Germinal center (tissue), 1 donor: ENCODE measurements at places on chromosomes 6 and 20.

DNA sequence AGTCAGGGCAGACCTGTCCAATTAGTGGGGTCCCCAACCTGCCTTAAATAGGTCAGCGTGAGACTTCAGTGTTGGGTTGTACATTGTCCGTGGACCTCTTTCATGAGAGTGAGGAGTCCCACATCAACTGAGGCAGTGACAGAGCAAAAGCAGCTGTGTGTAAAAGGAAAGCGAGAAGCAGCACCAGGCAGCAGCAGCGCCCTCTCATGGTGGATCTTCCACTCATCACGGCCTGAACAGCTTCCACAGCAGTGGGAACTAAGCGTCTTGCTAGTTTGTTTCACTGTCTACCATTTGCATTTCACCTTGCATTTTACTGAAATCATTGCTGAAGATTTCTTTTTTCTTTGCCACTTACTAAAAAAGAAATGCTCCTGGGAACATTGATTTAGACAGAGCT, 333.8 kb downstream of the PKHD1 start:
- DNase-seq = no peak

- peak; percentile 22 for DNase-seq
Observed at GRCh38 chr20:47764154-47764733, 21.0 kb downstream of the SULF2 start.

GRCh38 chr6:112155886-112156285, 68.5 kb downstream of the FAM229B start:
- DNase-seq = no peak

DNA sequence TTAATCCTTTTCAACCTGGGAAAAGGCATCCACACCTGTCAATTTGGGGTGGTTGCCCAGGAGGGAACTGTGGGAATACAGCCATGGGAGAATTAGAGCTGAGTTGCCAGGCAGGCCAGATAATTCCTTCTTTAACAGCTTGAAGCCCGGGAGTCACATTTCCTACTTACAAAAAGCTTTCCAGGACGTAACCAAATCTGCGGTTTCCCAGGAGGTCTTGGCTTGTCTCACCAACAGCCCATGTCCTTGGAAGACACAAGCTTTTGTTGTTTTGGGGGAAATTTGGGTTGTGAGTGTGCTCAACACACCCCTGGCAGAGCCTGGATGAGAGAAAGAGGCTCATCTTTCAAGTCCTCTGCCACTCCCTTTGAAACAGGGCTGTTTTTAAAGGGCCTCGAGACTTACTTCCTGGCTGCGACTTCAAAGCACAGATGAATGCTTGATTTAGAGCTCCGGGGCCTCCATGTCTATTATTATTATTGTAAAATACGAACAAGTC, 465.9 kb upstream of the BTBD3 start:
- no peak for DNase-seq

DNA sequence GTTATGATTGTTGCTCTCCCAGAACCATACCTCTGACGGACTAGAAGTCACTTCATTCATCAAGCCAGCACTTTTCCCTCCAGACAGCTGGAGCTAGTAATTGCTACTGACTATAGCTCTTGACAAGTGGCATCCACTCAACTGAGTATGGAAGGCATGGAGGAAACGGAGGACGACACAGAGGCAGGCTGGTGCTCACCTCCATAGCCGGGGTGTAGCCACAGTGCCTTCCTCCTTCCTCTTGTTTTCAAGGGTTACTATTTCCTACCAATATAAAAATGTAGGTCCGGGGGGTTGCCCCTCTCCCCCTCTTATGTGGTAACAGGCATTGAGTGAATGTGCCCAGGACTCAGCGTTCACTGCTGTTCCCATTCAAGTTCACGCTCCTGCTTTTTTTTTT, 23.5 kb upstream of the FOXC1 start:
- no peak for DNase-seq

GRCh38 chr6:108302386-108302785, 7.5 kb downstream of the AFG1L start:
- no peak for DNase-seq

- no peak for DNase-seq
Observed at GRCh38 chr6:118165500-118165899, 258.4 kb downstream of the SLC35F1 start.

GRCh38 chr6:158781692-158782373, 37.3 kb downstream of the EZR start:
- DNase-seq = no peak

GRCh38 chr6:90136837-90137568, 159.6 kb downstream of the BACH2 start:
- DNase-seq = no peak

DNA sequence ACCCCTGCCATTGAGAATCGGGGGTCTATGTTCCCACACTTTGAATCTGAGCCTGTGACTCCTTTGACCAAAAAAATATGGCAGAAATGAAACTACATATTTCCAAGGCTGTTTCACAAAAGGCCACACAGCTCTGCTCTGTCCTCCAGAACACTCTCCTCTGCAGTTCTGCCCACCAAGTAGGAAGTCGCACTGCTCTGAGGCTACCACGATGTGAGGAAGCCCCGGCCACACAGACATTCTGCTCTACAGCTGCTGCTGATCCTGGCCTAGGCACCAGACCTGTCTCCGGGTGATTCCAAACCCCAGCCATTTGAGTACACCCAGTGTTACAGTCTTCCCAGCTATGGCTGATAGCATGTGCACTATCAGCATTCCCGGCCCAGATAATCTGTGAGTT, 85.1 kb downstream of the LYRM4 start:
- DNase-seq = no peak

DNA sequence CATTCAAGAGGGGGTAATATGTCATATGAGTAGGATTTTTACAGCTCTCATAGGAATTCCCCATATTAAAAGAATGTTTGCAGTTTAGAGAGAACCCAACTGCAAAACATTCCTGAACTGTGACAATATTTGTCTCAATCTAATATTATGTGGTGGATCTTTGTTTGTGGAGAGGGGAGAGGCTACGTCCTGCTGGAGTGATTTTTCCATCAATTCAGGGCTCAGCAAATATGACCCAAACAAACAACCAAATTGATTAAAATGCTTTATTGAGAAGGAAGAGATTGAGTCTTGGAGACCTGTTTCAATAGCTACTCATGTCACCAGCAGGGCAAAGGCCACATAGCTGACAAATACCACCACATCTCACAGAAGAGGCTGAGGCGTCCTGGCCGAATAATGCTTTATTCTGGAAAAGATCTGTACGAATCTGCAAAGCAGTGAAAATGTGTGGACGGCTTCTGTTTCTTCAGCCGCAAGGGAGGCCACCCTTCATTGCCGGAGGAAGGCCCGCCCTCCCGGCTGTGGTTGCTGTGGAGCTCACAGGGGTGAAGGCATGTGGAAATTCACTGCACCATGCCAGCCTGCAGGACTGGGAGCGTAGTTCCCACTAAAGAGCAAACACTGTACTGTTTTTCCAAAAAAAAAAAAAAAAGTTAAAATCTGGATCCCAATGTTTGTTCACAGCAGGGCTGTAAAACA, 89.7 kb upstream of the QKI start:
- no peak for DNase-seq

DNA sequence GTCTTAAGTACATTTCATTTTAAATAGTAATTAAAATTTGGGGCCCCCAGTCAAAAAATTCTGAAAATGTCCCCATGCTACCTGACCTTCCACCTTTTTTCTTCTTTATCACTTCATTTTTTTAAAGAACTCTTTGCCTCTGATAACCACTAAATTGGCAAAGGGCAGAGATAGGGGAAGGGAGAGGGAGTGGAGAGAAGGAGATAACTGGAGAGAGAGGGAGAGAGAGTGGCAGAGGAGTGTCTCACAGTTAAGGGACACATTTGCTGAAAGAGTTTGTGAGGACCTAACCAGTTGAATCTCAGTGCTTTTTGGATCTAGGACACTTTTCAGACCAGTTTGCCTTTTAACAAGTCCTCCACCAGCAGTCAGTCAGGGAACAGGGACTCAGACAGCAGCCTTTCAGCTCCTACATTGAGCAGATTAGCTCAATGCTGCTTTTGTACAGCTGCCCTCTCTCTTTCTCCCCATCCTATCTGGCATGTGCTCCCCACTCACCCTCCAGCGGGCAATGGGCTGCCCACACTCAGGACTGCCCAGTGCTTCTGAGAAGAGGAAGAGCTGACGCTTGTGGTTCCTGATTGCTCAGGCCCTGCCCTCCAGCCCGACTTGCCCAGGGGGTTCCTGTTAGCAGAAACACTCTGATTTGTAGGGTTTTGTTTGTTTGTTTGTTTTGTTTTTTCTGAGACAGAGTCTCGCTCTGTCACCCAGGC, 14.4 kb downstream of the ARMC2 start:
- no peak for DNase-seq

GRCh38 chr6:114389111-114389510, 46.3 kb upstream of the HS3ST5 start:
- no peak for DNase-seq

DNA sequence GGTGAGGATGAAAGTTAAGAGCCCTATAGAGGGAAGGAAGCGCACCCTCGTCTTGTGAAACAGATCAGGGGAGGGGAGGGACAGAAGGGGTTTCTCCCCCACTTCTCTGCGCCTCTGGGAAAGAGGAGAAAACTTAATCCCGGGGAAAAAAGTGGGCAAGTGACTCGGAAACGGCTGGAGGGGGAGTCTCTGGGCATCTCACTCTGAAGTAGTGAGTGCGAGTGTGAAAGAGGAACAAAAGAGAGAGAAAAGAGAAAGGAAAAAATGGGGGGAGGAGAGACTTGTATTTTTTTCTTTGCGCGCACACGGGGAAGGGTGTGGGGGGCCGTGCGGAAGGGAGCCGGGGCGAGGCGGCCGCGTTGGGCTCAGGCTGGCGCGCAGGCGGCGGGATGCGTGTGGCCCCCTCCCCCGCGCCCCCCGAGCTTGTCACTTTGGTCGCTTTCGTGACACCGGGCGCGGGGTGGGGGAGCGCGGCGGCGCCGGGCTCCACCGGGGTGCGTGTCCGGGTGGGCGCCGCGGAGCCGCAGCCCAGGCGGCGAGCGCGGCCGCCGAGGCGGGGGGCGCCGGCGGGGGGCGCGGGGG, 454 bp downstream of the L3MBTL3 start:
- peak; percentile 55 for DNase-seq

DNA sequence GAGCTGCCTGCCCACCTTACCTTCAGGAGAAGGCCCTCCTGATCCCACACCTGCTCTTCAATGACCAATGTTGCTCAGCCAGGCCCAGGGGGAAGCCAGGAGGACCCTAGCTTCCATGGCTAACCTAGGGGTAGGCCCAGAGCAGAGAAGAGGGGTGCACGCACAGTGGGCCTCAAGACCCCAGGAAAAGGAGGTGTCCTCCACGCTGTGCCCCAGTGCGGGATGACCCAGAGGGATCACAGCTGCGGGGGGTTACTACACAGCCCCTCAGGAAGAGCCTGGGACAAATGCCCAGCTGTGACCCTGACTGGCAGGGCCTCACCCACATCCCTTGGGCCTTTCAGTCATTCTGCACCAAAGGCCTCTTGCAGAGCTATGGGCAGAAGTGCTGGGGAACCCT, 31.6 kb upstream of the APMAP start:
- no peak for DNase-seq

DNA sequence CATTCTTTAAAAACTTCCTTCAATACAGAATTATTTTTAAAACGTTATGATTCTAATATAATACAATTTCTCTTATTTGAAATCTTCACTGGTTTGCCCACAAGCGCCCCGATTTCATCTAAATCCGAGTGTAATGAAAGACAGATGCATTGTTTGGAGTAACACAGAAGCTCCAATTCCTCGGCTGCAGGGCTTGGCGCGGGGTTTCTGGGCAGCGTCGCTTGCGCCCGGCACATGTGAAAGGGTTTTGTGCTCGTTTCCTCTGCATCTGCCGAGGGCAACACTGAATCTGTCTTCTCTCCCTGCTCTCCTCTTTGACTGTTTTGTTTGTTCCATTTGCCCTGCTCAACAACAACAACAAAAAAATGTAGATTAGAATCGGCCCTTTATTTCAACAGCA, 248.6 kb upstream of the QKI start:
- DNase-seq = no peak

DNA sequence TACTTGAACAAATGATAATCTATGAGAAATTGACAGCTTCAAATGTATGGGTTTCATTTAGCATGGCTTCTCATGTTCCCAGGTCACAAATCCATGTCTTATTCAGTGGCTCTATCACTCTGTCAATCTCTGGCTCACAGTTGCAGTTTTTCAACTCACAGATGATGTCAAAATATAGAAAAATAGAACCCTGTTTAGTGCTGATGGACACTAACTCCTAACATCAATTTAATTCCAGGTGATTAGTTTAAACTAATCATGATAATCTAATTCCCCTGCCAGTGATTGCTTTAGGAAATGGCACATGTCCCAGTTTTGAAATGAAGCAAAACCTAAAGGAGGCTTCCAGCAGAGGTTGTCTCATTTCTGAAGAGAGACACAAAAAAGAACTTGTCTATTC, 13.0 kb downstream of the KHDC1 start:
- no peak for DNase-seq

- no peak for DNase-seq
Observed at GRCh38 chr6:89525786-89526562, 93.0 kb downstream of the ANKRD6 start.

DNA sequence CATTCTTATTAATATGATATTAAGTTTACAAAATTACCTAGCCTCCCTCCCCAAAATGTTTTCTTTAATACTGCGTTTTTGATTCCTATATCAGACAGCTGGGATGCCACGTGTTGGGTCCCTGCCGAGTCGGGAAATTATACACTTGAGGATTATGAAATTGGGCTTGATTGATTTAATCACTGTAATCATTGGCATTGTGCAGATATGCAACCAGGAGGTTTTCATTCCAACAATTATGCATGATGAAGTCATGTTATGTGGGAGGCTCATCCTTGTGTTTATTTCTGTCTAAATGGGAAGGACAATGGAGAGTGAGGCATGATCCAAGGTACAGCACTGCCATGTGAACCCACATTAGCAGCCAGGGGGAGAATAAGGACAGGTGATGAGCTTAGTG, 30.6 kb upstream of the RIPOR2 start:
- DNase-seq = no peak
